ENCODE measurements at places on chromosomes 1 and 21.

DNA sequence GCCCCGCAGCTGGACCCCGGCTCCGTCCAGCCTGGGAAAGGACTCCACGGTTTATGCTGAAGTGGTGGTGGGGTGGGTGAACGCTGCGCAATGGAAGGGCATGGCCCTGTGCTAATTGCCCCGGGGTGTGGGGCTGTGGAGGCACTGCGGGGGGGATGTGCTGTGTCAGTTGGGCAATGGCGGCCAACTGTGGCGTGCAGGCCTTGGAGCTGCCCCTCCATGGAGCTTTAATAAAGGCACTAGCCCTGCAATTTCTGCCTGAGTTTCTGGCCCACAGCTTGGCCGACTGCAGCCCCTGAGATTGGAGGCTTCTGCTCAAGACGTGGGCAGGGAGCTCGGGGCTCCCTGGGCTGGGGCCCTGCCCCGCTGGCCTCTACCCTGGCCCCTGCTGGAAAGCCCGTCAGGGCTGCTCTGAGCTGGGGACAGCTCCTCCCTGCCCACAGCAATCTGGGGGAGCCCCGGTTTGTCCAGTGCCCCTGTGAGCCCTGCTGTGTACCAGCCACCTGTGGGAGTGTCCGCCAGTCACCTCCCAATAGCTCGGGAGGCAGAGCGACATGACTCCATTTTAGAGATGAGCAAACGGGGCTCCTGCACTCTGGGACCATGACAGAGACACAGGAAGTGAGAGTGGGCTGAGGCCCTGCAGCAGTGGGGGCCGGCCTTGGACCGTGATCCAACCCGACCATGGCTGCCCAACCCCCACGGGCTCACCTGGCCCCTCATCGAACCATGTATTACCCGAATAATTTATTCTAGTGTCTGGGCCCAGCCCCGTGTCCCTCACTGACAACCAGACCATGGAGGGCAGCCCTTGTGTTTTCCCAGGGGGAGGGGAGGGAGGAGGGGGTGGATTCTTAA, 8.7 kb upstream of the TNFRSF14 start:
- no peak for DNase-seq

DNA sequence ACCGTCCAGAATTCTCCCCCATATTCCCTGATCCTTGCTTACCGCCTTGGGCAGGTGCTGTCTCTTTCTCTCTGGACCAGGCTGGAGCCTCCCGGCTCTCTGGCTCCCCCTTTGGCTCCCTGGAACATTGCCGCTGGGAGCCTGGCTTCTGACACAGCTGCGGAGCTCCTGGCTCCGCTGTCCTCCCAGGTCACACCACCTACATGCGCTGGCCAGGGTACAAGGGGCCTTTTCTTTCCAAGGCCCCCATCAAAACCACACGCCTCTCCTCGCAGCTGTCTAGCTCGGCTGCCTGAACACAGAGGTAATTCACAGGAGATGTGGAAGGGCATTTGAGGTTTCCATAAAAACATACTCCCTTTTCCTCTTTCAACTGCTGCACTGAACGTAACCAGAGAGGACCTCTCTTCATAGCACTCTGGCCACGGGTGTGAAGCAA, 7.5 kb upstream of the ZNF648 start:
- DNase-seq = no peak

GRCh38 chr1:208511242-208511860, 267.2 kb upstream of the PLXNA2 start:
- DNase-seq = no peak

GRCh38 chr1:39695016-39695415, 3.8 kb upstream of the HPCAL4 start:
- no peak for DNase-seq

DNA sequence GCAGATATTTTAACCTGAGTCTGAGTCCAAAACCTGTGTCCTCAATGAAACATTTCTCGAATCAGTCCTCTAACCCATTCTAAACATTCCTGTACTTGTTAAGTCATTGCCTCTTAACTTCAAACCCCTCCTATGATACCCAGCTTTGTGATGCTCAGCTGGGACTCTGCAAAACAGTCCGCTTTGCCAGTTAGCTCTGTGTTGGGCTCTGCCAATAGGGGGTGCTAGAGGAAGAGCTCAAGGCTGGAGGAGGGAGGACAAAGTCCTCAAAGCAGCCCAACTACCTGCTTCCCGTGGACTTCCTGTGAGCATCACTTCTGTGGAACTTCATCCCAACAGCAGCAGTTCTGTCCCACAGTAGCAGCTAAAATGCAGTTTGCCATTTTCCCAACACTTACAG, 38.1 kb upstream of the SYT14 start:
- no peak for DNase-seq

- DNase-seq = no peak
These were observed 89.5 kb downstream of the SCMH1 start for GRCh38 chr1:41152622-41153044.

GRCh38 chr1:205248793-205249601, 21.3 kb downstream of the TMCC2 start:
- DNase-seq = peak; percentile 60

DNA sequence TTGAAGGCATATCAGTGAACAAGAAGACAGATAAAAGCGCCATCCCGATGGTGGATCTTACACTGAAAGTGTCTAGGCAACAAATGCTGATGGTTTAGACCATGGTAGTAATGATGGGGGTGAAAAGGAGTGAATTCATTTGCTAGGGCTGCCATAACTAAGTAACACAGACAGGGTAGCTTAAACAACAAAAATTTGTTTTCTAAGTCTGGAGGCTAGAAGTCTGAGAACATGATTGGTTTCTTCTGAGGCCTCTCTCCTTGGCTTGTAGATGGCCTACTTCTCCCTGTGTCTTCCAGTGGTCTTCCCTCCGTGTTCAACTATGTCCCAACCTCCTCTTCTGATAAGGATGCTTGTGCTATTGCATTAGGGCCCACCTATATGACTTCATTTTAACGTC, 13.4 kb upstream of the RAB3B start:
- DNase-seq = no peak

DNA sequence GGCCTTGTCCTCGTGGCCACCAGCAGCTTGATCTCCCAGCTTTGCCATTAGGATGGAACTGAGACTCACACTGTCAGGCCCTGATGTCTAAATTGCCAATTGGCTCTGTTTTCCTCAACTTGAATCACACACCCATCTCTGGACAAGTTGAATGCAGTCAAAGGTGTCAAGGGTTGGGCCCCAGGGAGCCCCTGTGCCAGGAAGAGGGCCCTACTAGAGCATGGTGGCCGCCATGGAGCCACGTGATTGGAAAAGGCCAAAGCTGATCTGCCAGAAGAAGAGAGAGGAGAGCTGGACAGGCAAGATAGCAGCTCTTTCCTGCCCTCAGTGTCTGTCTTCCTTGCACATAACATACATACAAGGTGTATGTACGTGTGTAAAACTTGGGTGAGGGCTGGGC, 54.9 kb upstream of the NEK2 start:
- no peak for DNase-seq

DNA sequence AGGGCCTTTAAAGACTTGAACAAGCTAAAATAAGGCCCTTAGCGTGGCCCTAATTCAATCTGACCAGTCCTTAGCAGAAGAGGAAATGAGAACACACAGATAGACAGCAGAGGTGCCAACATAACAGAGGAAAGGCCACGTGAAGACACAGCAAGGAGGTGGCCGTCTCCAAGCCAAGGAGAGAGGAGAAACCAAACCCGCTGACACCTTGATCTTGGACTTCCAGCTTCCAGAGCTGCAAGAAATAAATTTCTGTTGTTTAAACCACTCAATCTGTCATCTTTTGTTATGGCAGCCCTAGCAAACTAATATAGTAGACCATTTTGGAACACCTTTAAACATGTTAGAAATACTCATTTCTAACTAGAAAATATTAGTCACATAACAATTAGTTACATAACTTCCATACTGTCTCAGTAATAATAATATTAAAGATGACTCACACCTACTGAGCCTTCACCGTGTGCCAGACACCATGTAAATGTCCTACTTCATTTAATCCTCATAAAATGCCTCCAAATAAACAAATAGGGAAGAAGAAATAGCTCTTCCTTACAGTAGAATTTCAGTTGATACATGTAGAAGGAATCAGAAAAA, 47.9 kb downstream of the S1PR1 start:
- DNase-seq = no peak

DNA sequence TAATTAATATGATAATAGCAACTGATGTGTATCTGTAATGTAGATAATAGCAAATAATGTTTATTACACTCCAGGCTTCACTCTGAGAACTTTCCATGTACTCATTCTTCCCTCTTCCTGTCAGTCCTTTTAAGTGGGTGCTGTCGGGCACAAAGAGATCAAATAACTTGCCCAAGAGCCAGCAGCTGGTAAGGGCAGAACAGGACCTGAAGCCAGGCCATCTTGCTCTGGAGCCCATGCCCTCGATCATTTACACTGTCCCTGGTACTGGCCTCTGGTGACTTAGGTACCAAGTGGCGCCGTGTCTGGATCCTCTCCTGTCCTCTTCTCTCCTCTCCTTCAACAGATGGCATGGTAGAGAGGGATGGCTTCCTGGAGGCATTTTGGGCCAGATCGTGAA, 97.2 kb downstream of the VPS13D start:
- no peak for DNase-seq

- no peak for DNase-seq
These were observed 34.9 kb downstream of the ELK4 start for GRCh38 chr1:205596876-205597275.

GRCh38 chr1:162710780-162711465, 78.7 kb downstream of the DDR2 start:
- no peak for DNase-seq

Data from urinary bladder (tissue), 4 donors.